ENCODE measurements at places on chromosomes 5 and 9.

- no peak for DNase-seq
Observed at GRCh38 chr5:35325836-35326235, 95.5 kb upstream of the PRLR start.

GRCh38 chr9:33017283-33018041, 7.6 kb upstream of the DNAJA1 start:
- DNase-seq: no peak

DNA sequence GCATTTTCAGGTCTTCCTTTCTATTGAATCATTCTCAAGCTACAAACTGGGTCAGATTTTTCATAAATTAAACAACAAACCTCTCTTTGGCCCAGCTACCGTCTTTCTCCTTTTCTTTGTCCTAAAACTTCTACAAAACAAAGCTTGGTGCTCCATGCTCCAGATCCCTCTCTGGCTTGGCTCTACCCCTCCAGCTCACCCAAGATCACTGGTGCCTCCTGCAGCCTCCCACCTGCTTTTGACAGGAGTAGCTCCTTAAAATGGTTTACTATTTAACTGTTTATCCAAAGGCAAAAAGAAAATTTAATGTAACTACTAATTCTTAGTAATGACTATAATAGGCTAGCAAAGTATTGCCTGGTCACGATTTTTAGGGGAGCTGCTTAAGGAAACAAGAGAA, 10.7 kb upstream of the SERINC5 start:
- no peak for DNase-seq

GRCh38 chr5:133316346-133317343, 264.8 kb downstream of the HSPA4 start:
- DNase-seq: no peak

- DNase-seq: peak; percentile 70
Observed at GRCh38 chr9:34675048-34675714, 12.7 kb upstream of the CCL27 start.

Data from germinal center (tissue), 1 donor.